ENCODE measurements at places on chromosomes 3 and 15.

- no peak for DNase-seq
These were observed 64.9 kb downstream of the SLC7A14 start for GRCh38 chr3:170520996-170521395.

DNA sequence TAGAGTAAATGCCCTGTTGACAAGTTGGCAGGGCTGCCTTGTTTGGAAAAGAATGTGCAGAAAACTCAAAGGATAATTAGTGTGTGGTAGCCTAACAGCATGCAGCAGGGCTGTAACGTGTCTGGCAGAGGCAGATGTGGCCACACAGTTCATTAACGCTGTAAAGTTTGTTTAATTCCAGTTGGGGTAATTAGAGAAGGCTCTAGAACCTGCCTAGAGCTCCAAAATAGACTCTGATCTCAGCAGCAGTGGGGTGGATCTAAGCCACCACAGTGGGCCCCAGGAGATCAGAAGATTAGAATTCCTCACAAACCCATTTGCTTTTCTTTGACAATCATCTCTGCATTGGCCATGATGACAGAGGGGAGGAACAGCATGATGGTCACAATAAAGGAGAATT lies 65.1 kb upstream of the LEKR1 start:
- DNase-seq, result no peak

- no peak for DNase-seq
These were observed 130.7 kb downstream of the ALCAM start for GRCh38 chr3:105497386-105497785.

DNA sequence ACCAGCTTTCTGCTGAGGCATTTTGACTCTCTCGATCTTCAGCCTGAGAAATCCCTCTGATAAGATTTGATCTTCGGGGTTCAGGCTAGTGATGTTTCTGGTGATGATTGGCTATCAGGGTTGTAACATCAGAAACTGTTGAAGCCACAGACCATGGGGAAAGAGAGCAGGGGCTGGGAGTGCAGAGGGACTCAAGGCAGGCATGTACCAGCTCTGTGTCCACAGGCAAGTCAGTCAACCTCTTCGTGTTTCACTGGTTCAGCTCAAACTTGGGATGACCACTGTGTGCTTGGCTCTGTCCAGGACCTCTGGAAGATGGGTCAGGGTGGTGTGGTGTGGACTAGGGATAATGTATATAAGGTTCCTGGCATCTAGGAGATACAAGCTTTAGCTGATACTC lies 116.5 kb downstream of the EEFSEC start:
- no peak for DNase-seq

DNA sequence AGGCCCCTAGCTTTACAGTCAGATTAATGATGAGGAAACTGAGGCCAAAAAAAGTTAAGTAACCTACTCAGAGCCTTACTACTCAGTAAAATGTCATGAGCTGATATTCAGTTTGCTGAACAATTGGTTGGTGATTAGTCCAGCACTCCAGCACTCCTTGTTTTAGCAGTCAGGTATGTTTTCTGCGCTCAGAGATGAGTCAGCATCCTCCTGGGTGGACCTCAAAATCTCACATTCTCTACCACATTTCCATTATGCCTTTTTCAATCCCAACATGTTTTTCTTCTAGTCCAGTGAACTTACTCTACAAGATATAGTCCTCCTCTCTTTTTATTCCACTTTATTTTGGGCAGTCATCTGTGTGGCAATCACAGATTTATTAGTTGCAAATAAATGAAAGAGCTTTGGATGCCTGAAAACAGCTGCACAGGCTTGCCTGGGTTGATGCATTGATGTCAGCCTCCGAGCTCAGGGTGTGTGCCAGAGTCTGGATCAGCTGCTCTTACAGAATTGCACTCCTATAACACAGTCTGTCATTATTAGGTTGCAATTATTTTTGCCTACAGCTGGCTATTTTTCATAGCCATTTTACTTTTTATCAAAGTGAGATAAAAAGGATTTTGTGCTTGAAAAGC lies 133.2 kb downstream of the ARPP21 start:
- DNase-seq, result peak; percentile 6

DNA sequence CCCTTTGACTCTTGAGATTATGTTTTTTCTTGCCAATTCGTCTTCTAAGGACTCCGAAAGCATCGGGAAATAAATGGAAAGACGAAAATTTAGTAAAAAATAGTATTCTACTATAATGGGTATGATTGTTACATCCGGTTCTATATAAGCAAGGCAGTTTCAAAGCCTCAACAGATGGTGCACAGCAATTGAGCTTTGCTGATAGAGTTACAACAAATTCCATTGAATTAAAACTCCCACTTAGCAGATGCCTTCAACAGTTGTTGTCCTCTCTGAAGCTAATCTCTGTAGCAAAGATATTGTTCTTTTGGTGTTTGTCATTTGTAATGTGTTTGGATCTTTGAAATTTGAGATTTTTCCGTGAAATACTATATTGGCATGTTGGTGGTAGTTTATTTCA lies 16.1 kb upstream of the GHSR start:
- DNase-seq, result no peak

DNA sequence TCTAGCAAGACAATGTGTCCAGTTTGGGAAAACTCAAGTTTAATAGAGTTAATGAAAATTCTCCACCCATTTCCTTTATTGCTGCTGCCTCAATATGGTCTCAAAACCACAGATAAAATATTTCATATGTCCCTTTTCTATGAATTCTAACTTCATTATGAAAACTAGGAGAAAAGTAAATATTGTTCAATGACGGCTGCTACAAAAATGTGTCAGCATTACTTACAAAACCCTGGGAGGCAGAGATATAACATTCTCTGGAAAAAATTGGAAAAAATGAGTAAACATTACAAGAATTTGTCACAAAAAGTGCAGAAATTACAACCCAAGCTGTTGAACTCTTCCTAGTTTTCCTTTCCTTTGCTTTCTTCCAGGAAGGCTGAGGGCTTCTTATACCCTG lies 22.2 kb upstream of the FBN1 start:
- DNase-seq, result peak; percentile 56

DNA sequence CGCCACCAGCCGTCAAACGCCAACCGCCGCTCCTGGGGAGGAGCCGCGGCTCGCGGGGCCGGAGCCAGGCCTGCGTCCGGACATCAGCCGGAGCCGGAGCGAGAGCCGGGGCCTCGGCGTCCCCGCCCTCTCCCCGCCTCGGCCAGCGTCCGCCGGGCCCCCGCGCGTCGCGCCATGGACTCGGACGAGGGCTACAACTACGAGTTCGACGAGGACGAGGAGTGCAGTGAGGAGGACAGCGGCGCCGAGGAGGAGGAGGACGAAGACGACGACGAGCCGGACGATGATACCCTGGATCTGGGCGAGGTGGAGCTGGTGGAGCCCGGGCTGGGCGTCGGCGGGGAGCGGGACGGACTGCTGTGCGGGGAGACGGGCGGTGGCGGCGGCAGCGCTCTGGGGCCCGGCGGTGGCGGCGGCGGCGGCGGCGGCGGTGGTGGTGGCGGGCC lies 359 bp downstream of the ARIH1 start:
- no peak for DNase-seq

DNA sequence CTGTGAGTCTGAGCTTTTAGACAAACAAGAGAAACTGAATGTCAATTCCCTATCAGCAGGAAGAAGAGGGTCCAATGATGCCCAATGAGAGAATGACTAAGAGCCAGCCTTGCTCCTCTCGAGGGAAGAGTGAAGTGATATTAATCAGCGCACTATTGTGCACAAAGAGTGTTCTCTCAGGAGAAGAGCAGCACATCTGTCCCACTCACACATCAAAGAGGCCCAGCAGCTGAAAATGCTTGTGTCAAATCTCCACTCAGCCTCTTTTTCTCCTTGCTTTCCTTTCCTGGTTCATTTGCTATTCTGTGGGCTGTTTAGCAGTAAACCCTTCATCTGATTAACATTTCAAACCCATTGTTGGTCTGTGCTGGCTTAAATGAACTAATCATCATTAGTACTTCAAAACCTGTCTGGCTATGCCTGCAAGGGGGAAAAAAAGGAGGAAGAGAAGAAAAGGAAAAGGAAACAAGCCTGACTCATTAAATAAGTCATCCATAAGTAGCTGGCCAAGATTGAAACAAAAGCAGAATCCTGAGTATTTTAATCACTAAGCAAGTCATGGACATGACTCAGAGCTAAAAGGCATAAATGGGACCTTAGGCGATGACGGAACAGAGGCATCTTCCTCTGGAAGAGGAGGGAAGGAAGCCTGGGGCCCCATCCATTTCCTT lies 912.7 kb downstream of the TUSC7 start:
- peak; percentile 83 for DNase-seq

- peak; percentile 50 for DNase-seq
These were observed 794.4 kb upstream of the LMCD1 start for GRCh38 chr3:7707187-7707586.

DNA sequence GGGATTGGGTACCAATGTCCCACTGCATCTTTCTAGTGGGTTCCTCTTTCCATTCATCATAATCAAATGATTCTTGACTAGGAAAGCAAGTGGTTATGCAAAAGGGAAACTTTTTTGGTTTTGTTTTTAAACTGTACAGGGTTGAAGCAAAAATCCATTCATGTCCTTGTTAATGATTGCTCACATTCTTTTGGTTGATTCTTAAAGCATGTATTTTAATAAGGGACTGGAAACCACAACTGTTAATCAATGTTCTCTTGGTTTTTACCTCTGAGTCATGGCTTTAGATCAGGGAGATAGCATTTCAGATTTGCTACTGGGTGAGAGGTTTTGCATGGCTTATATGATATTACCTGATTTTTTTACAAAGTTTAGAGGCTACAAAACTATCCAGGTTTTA lies 371.7 kb upstream of the RGMA start:
- DNase-seq, result no peak

DNA sequence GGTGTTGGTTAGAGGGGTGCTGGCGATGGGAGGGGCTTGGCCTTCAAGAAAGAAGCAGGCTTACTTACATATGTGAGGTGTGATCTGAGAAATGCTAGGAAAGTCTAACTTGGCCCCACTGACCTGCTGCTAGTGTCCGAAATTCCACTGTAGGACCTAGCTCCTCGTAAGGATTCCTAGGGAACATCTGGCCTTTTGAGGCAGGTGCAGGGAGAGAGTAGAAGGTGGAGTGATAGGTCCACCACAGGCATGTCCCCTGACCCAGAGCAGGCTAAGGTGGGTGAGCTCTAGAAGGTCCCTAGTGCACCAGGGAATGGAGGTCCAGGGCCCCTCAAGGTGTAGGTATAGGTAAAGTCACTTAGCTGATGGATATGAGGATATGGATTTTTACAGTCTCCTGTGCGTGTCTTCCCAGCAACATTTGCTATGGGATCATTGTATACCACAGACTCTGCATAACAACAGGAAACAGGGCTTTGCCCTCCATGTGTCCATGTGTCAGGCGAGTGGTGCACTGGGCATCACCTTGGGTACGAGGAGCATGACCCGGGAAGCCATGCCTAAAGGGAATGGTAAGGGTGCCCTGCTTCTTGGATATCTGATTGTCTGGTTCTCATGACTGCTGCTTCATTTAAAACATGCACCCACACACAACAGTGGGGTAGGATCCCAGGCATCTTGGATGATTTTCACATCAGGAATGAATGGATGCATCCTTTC lies 32.6 kb downstream of the POMGNT2 start:
- DNase-seq, result no peak

GRCh38 chr15:88745696-88746095 lies 57.5 kb upstream of the ACAN start:
- DNase-seq, result peak; percentile 63

- peak; percentile 91 for DNase-seq
These were observed 47.6 kb downstream of the SETMAR start for GRCh38 chr3:4350789-4351163.

- no peak for DNase-seq
These were observed 3.4 kb upstream of the LMAN1L start for GRCh38 chr15:74809242-74809641.

DNA sequence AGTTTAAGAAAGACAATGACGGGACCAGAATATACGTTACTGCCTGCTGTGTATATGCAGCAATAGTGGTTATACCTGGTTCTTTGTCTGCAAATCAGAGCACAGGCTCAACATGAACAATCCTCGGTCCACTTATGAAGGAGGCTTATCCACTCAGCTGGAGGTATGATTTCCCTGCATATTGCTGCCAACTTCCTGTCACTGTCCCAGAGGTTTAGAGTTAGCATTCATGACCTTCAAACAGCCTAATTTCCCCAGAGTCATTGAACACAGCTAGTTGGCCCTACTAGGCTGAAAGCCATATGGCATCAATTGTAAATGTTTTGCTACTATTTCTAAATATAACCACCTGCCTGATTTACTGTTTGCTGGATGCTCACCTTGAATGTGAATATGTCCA lies 224.9 kb upstream of the ZNF717 start:
- no peak for DNase-seq

DNA sequence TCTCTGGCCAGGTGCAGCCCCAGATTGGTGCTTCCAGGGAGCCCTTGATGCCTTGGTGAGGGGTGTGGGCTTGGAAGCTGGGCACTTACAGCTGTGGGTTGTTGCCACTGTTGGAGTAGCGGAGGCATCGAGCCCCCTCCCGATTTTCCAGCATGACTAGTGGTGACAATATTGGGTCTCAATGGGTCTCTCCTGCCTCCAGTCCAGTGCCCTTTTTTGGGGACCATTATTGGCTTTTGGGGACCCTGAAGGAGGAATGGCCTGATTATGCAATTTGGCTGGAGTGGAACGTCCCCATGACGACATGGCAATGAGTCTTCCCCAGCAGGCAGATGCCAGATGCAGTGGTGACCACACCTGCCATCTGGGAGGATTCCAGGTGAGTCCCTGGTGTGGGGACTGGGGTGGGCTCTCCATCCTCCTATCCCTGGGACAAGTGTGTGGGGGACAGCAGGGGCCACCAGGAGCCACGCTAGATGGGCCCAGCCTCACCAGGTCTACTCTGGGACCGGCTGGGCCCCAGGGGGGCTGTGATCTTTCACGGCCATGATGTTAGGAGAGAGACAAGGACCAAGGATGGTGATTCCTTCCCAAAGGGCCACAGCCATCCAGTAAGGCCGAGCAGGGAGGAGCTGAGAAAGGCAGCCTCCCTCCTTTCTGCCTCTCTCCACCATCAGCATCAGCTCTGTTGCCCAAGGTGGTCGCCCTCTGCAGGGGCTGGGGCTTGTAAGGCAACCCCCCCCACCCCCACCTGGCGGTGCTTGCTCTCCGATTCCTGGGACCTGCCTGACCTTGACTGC lies 196.8 kb downstream of the GOLGA6L6 start:
- no peak for DNase-seq

- DNase-seq, result no peak
These were observed 12.2 kb downstream of the CALML4 start for GRCh38 chr15:68192804-68193486.

GRCh38 chr3:25474052-25474451 lies 46.0 kb downstream of the RARB start:
- DNase-seq, result no peak

DNA sequence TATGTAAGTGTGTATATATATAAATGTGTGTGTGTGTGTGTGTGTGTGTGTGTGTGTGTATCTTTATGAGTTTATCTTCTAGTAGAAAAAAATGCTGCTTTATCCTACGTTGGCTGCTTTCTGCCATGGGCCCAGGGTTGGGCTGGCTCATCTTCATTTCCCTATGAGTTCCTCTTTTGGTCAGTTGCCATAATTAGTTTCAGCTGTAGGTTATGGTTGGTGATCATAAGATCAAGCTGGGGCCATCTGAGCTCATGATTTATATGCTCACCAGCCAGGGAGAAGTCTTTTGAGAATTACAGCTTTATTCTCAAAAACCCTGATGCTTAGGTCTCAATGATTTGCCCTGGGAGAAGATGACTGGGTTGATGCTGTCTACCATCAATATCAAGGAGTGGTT lies 775.8 kb upstream of the ARPP21 start:
- DNase-seq, result no peak

- no peak for DNase-seq
These were observed 7.6 kb upstream of the LRIG1 start for GRCh38 chr3:66508461-66508860.

GRCh38 chr3:71451812-71452211 lies 131.7 kb downstream of the FOXP1 start:
- DNase-seq, result no peak

GRCh38 chr15:48861813-48862431 lies 16.0 kb upstream of the EID1 start:
- DNase-seq, result peak; percentile 86

Data from fibroblast of pulmonary artery (primary cell).